ENCODE measurements at places on chromosomes 16 and 17.

GRCh38 chr16:23408823-23409298, 44.1 kb downstream of the COG7 start:
- no peak for DNase-seq

DNA sequence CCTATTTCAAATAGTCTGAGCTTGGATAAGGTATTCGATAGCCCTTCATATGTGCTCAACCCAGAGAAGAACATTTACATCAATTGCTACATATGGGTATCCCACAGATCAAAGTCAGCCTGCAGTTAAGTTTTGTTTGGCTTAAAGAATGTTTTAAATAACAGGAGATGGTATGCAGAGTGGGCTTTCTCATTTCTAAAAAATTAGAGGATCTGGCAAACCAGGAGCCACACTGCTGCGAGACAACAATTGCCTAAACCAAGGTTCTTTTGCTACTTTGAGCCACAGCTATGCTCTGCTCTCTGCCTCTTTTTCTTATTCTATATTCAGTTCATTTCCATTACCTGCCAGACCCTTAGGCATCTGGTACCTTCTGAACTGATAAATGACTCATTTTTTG, 30.2 kb upstream of the ARHGAP44 start:
- DNase-seq = no peak

DNA sequence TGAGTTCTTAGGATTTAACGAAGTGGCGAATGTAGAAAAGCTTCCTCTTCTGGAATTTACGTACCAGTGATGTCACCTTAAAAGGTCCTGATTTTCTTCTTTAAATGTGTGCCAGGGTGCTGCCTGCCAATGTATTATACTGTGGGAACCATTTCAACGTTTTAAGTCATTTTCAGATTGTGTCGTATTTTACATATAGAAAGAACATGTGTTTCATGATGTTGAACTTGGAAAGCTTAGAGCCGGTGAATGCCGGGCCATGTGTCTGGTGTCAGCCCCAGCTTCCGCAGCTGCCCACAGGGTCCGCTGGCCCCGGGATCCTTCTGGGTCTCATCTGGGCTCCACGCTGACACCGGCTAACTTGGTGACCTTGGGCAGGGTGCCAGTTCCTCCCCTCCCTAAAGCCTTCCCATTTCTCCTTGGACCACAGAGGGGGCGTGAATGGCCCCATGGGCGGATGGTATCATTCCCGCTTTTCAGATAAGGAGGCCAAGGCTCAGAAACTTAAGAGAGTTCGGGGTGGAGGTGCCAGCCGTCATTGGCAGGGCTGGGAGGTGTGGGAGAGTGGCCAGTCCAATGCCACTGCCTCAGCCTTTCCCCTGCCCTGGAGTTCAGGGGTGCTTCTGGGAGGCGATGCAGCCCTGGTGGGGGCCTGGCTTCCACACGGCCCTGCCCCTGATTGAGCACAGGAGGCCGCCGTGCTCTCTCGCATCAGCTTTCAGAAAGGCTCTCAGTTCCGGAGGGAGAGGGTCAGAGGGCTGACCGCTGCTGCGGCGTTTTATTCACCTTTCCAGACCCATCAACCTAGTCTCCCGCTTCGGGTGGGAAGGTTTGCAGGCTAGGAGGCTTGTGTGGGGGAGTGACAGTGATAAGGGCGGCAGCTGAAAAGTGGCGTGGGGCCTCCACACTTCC, 68.8 kb upstream of the CIBAR2 start:
- DNase-seq = no peak

DNA sequence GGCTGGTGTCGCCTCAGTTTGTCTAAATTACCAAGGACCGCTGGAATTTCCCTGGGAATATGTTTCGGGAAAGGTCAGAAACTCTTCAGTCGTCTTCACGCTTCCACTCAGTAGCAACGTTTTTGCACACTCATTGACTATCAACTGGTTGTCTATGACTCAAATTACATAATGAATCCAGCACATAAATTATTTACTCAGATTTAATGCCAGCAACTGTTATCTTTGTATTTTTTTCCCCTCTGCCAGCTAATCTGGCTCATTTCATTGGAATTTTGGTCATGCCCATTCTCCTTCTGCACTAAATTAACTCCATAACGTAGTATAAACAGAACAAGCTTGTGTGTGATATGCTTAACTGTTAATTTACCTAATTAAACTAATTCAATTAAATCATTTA, 372.7 kb upstream of the ZFHX3 start:
- DNase-seq = no peak

DNA sequence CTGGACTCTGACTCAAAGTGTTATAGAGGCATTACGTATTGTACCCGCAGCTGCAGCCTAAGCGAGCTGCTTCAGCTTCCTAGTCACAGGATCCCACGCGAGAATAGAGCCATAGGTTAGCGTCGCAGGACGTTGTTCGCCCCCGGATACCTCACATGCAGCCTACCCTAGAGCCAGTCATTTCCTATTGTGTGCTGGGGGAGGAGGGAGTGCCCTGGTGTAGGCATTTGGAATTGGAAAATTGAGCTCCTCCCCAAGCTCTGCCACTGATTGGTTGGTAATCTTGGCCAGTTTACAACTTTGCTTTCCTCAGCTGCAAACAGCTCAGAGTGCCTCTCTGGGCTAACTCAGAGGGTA, 530 bp downstream of the NAA60 start:
- DNase-seq = no peak

GRCh38 chr17:74431568-74432423, at the start of gene GPRC5C:
Gene GPRC5C, plus strand, starts transcription at chr17:74432088. Its CDS starts 7,689 bp downstream, at chr17:74439777.
- DNase-seq = peak; percentile 7

DNA sequence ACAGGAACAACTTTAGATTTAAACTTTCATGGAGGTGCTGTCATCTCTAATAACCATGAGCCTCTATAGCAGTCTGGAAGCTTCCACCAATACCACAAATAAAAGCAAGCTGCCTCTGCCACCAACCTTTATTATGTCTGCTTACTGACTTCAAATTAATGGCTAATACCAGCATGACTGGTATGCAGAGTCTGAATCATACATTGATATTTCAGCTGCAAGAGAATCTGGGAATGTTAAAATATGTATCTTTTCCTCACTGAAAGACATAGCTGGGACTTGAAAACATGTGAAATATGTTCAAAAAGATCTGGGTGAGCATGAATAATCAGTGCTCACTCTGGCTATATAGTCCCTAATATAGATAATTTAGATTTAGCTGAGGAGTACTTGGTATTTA, 488.6 kb downstream of the CDH8 start:
- no peak for DNase-seq

- no peak for DNase-seq
These were observed 1.1 kb downstream of the GGT6 start for GRCh38 chr17:4559139-4559791.

DNA sequence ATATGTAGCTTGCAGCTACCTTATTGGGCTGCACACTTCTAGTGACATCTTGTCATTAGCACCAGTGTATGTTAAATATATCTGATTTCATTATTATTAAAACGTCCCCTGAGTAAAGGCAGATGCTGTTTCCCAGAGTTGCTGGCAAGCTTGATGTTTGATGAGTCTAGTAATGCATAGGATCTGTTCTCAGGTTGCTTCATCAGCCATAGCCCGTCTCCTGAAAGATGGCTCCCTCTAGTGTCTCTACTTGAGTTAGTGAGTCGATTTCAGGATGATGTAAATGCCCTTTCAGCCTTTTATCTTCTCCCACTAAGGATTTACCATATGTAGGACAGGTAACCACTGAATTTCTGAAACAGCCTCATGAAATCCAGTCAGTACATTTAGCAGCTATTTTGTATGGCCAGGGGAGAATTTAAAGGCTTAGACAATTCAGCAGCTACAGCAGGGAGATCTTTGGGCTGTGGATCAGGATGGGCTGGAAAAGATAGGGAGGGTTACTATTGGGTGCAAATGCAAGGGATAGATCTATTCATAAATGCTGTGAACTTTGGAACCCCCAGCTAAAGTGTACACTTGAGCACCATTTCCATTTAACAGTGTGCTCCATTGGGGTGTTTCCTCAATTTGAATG, 376.3 kb downstream of the CNTNAP4 start:
- no peak for DNase-seq

GRCh38 chr17:80518392-80518791, 26.2 kb upstream of the RPTOR start:
- no peak for DNase-seq

- DNase-seq = no peak
These were observed 3.5 kb downstream of the ZBTB4 start for GRCh38 chr17:7475764-7476422.

Data from stimulated activated CD4-positive, alpha-beta T cell treated with anti-CD3 and anti-CD28 coated beads, Interleukin-1b, Interleukin-23, amount 100 ng/mL, for 1 hour (primary cell).